Tibial nerve (tissue), 4 donors: ENCODE measurements at places on chromosomes 3 and 15.

- H3K27ac ChIP-seq: peak overlapping the region; percentile 75
- H3K27me3 ChIP-seq: no peaks in the 10 kb centered on the region
- no peak for DNase-seq
- peaks cover 30% of the 10 kb centered on the region for H3K4me1 ChIP-seq
Measured at GRCh38 chr3:10551139-10551538, 45.8 kb upstream of the ATP2B2 start.

DNA sequence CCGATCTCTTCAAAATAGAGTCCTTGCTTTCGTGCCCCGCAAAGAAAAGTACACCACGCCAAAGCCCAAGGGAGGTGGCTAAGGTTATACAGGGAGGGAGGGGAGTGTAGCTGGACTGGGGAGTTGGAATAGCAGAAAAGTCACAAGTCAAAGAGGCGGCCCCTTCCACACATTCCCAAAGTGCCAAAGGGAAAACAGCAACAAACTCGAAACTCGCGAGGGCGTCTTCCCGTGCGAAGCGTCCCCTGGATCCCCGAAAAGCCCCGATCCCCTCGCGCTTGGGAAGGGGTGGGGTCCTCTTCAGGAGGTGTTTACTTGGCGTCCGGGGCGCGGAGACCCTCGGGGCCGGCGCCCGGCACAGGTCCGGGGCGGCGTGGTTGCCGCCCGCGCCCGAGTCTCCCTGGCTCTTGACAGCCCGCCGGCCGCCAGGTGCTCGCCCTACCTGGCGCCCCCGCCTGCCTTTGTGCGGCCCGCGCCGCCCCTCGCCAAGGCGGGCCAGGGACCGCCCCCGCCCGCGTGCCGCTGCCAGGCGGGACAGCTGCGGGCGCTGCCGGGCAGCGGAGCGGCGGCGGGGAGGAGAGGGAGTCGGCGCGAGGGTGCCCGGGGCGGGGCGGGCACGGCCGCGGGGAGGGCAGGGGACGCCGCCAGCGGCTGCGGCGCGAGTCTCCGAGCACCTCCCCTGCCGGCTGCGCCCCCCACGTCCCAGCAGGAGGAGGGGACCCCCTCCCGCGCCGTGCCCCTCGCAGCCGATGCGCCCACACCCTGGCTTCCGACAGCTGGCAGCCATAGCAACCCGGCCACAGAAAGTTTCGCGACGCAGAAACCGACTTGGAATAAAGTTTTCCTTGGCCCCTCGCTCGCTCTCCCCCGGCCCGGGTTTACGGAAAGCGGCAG, 966 bp downstream of the MYO1E start:
- H3K27me3 ChIP-seq: no peaks in the 10 kb centered on the region
- peak overlapping the region; percentile 95 for H3K27ac ChIP-seq
- no peaks in the 10 kb centered on the region for H3K4me1 ChIP-seq
- H3K4me3 ChIP-seq: peak overlapping the region; percentile 98
- DNase-seq: no peak

- H3K27ac ChIP-seq: no peak overlapping the region
- no peaks in the 10 kb centered on the region for H3K4me1 ChIP-seq
- no peaks in the 10 kb centered on the region for H3K36me3 ChIP-seq
- H3K4me3 ChIP-seq: no peak overlapping the region
- no peaks in the 10 kb centered on the region for H3K27me3 ChIP-seq
Measured at GRCh38 chr15:95653361-95653805, 677.1 kb upstream of the NR2F2 start.

GRCh38 chr15:85439996-85440395, 59.6 kb downstream of the AKAP13 start:
- no peak overlapping the region for H3K27ac ChIP-seq
- no peak overlapping the region for H3K4me3 ChIP-seq
- H3K27me3 ChIP-seq: no peaks in the 10 kb centered on the region
- no peaks in the 10 kb centered on the region for H3K36me3 ChIP-seq
- no peak for DNase-seq
